ENCODE measurements at places on chromosomes 4 and X.

DNA sequence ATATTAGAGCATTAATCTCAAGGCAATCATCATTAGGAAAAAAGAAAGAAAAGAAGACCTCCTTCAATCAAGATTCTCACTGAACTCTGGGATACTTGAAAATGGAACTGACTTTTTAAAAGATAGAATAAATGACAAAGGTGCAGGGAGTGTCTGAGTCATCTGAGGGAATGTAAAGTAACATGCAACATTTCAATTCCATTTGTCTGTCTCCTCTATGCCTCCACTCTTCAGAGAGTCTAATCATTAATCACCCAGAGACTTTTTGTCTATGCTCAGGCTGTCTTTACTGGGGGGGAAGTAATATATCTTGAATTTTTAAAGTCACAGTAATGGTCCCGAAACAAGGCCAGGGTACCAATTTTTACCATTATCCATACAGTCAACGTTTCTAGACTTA, 55.0 kb upstream of the PACRGL start:
- DNase-seq: no peak

- no peak for DNase-seq
These were observed 23.1 kb downstream of the ACSL1 start for GRCh38 chr4:184802697-184803015.

DNA sequence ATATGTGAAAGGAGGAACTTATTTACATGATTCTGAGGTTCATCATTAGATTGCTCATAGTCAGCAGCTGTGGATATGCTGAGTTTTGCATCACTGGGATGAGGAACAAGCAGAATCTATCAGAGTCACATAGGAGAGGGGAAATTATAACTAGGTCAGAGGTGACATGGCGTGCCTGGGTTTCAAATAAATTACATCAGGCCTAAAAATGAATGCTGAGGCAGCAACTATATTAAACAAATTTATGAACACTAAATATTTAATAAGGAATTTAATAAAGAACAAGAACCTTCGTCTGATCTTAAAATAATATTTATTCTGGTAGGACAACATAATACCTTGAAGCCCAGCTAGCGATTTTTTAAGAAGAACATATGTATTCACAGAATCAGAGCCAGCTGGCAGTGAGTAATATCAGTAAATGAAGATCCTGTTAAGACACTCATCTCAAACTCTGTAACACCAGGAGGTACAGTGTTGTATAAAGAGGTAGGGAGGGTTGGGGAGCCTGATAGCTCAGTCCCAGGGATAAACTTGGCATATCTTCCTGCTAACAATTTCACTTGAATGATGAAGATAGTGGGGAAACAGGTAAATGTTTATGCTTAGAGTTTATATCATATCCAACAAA, 60.9 kb upstream of the HS3ST1 start:
- DNase-seq: no peak

GRCh38 chr4:110414561-110414920, 61.4 kb upstream of the ENPEP start:
- DNase-seq: no peak

GRCh38 chr4:167955006-167955405, 137.3 kb upstream of the ANXA10 start:
- no peak for DNase-seq

GRCh38 chrX:151287954-151288353, 109.1 kb upstream of the VMA21 start:
- DNase-seq: no peak

DNA sequence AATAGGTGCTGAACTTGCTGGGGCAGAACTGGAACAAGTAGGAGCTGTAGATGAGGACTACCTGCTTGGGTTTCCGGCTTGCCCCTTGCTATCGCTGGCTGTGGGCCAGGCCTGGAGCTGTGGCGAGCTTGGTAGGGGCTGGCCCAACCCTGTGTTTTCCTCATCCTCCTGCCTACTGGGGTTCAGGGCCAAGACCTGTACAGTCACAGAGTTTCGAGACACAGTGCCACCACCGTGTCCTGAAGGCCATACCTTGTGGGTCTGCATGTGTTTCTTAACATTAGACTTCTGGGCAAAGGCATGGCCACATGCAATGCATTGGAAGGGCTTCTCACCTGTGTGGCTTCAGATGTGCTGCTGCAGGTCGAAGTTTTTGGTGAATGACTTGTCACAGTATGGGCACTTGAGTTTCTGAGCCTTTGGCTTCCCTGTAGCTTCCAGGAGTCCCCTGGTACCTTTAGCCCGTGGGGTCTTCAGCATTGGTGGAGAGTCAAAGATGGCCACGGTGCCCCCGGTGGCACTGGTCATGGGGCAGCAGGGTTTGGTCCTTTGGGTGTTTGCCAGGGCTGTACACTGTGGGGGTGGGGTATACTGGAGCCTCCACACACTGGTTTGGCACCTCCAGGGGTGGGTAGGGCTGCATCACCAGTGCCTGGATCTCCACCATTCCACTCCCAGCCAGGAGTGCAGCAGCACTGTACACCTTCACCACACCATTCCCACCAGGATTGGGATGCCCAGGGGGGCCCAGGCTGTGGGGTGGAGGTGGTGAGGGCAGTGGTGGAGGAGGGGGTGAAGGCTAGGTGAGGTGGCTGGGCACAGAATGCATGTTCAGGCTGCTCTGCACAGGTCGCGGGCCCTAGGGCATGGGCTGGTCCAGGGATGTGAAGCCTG, 52.1 kb downstream of the CFAP299 start:
- no peak for DNase-seq

- DNase-seq: no peak
These were observed 231.2 kb upstream of the CPEB2 start for GRCh38 chr4:14771094-14771493.

DNA sequence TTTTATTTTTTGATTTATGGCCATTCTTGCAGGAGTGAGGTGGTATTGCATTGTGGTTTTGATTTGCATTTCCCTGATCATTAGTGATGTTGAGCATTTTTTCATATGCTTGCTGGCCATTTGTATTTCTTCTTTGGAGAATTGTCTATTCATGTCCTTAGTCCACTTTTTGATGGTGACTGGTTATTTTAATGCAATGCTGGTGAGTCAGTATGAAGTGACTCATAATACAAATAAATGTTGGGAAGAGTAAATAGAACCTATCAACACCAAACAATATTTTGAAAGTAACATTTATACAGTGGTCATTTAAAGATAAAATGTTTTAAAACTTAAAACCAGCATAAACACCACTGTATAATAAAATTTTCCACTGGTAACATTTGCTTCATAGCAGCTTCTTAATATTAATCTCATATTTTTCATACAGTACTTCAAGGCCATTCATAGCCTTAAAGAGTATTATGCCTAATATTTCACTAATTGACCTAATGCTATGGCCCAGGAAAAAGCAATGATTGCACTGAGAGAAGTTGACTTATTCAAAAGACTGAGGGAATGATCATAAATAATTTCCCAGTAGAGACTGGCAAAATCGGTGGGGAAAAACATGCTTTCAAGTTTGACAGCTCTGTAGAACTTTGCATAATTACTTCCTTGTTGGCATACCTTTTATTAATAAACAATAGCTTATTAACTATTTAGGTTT, 33.9 kb downstream of the CASK start:
- DNase-seq: no peak

- no peak for DNase-seq
These were observed 29.5 kb downstream of the EGFL6 start for GRCh38 chrX:13598877-13599276.

DNA sequence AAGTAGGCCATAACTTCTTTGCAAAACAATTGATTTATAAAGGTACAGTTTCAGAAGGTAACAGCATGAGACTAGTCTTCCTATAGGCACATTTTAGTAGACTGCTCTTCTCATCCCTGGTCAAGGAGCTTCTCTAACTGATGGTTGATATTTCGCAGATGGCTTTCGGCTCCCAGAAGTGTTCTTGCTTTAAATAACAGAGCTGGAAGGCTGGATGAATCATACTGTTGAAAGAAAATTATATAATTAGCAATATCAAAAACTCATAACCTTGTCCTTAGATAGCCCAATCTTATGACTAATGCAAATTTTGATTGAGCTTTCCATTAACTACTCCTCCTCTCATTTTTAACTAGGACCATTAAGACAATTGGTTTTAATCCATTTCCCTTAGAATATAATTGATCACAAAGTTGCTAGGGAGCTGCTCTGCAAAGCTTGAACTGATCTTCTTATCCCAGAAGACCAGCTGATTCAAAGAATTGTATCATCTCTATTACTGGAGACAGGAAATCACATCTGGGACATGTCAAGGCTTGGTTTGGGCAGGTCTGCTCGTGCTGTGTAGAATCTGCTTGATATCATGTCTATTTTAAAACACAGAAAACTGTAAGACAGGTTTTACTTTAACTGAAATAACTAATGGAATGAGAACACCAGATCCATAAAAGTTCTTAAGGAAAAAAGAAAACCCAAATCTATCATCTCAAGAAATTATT, 38.6 kb downstream of the CENPU start:
- DNase-seq: no peak

- DNase-seq: no peak
These were observed 116.7 kb upstream of the STOX2 start for GRCh38 chr4:183788308-183788905.

DNA sequence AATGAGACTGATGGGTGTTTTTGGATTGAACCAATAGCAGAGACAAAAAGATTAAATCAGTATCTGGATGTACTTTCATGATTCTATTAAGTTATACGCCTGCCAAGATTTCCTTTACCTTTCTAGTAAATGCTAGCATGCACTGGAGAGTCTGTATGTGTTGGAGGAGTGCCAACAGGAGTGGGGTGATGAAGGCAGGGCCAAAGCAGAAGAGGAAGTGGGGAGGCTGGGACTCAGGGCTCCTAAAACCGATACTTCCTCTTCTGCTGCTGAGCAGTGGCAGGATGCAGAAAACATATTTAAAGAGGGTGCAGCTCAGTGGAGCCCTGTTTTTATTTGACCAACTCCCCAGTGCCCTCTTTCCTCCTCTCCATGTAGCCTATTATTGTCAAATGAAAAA, 5.6 kb downstream of the CYSLTR1 start:
- peak; percentile 58 for DNase-seq

Data from memory B cell (primary cell).